Activated CD4-positive, alpha-beta T cell treated with anti-CD3 and anti-CD28 coated beads, Interleukin-2, amount 50 U/mL, for 1 hour (primary cell): ENCODE measurements at places on chromosomes 2 and 18.
A peak's percentile ranks its signal among the peaks of the same experiment; 100 is the strongest.

DNA sequence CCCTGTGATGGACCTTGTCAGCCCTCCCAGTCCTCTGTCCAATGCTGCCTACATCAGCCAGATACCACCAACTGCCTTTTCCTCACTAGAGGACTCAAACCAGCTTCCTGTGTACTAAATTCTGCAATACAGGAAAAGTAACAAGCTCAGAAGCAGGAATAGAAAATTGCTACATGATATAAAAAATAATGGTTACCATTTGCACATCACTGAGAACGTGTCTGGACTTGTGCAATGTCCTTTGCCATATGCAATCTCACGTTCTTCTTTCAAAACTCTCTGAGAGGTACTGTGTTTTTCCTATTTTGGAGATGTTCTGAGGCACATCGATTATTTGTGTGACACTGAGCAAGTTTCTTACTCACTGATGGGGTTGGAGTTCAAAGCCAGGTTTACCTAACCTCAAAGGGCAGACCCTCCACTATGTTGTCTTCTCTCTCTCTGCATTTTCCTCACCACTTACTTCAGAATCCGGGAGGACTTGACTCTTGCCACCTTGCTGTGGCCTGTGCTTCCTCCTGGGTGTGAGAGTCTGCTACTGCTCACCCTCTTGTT lies 12.1 kb downstream of the UPP2 start:
- no peak for DNase-seq

DNA sequence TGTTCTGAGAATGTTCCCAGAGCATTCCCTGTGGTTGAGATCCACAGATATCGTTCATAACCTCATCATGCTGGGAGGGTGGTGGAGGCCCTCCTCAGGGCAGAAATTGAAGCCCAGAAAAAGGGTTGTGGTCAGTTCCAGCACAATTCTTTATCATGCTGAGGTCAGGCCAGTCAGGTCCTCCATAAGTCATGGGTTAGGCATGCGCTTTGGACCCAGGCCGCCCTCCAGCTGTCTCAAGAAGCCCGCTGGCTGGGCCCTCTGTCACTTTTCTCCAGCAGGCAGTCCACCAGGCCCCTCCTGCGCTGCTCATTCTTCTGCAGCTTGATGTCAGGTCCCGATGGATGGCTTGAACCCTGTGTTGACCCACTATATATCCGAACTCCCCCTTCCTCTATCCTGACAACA lies 151.1 kb upstream of the NT5C1B start:
- DNase-seq, result no peak

- no peak for DNase-seq
Observed at GRCh38 chr2:112021290-112021689, 33.8 kb upstream of the TMEM87B start.

DNA sequence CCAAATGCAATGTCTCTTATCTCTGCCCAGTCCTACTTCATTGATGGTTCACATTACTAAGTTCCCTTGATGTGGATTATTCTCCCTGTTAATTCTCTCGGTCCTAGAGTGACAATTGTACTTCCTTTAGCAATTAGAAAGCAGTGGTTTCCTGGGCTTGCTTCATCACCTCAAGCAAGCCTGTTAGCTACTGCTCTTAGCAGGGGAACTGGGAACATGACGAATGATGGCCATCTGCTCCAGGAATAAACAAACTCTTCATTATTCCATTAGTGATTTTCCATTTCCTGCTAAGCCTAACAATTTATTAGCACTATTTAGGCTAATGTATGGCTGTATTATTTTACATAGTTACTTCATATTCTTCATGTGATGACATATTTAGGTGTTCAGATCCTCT lies 331.8 kb downstream of the MTX2 start:
- DNase-seq, result no peak

GRCh38 chr18:42298759-42299675 lies 344.0 kb downstream of the PIK3C3 start:
- peak; percentile 43 for DNase-seq

- DNase-seq, result no peak
Observed at GRCh38 chr2:162477011-162477410, 133.1 kb downstream of the GCA start.

- no peak for DNase-seq
Observed at GRCh38 chr18:6741232-6741663, 11.7 kb downstream of the ARHGAP28 start.

GRCh38 chr2:18749912-18750526 lies 160.7 kb upstream of the NT5C1B start:
- peak; percentile 3 for DNase-seq

DNA sequence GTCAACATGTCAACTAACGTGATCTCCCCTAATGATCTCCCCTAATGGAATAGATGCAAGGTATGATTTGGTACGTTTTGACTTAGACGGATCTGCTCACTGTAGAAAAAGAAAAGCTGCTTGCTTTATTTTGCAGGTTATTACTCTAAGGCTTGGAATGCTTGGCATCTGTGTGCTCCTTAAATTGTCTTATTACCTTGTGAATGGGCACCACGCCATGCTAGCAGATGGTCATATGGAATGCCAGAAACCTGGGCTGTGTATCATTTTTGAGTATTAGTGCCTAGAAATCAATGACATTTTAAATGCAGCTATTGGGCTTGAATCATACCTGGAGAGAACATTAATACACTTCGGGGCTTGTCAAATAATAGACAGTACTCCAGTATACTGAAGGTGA lies 16.5 kb upstream of the FIGN start:
- no peak for DNase-seq

- no peak for DNase-seq
Observed at GRCh38 chr2:114614592-114614991, 172.2 kb downstream of the DPP10 start.

GRCh38 chr2:121897335-121897970 lies 142.0 kb downstream of the TSN start:
- DNase-seq, result no peak

DNA sequence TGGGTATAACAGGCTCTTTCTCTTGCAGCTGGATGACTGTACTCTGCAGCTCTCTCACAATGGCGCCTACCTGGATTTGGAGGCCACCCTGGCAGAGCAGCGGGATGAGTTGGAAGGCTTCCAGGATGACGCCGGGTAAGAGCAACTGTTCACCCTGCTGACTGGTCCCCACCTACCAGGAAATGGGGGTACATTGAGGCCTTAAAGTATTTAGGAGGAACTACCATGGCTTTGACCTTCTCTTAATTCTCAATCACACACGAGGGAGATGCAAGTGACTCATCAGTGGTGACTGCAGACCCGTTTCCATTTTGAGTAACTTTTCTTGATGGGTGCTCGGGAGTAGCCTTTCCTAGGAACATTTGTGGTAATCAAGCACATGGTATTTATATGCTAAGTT lies 58.0 kb downstream of the FHOD3 start:
- DNase-seq, result no peak

- no peak for DNase-seq
Observed at GRCh38 chr2:8872821-8873432, 35.5 kb upstream of the KIDINS220 start.

- no peak for DNase-seq
Observed at GRCh38 chr2:96111823-96112500, 4.4 kb downstream of the ADRA2B start.

DNA sequence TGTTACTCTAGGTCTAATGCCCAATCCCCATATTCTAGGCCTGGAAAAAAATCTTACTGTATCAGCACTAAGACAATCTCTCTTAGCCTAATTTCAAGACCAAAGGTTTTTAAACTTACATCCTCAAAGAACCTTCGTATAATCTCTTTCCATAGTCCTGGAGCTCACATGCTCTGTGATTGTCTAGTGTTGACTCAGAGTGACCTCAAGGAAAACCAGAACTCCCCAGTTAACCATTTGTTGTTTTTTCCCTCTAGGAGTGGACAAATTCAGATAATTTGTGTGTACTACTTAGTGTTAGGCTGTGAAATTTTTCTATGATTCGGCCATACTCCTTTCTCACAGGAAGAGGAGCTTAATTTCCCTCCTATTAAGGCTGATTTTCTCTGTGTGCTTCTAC lies 536.1 kb downstream of the SLC4A3 start:
- no peak for DNase-seq

GRCh38 chr18:26544451-26544850 lies 3.9 kb downstream of the KCTD1 start:
- DNase-seq, result no peak

DNA sequence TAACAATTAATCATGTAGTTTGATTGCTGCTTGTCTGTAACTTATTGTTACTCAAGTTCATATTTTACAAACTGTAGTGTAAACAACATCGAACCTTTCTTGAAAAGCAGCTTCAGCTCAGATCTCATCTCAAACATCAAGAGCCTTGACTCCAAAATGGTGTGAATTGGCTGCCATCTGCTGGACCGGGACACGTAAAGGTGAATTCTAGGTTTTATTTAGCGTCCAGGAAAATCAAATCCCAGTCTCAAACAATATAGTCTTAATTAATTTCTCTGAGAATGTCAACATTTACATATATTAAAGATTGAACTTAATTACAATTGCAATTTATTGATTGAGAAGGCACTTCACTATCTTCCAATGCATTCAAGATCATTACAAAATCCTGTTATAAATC lies 453.0 kb downstream of the GALR1 start:
- DNase-seq, result no peak

GRCh38 chr18:12895626-12896025 lies 11.6 kb upstream of the PTPN2 start:
- DNase-seq, result no peak

GRCh38 chr2:26058390-26058789 lies 24.5 kb downstream of the RAB10 start:
- DNase-seq, result no peak

GRCh38 chr2:216354306-216354705 lies 18.0 kb downstream of the MARCHF4 start:
- DNase-seq, result no peak
